GM18507 (cell line): ENCODE measurements at places on chromosomes 2 and 18.

GRCh38 chr2:230306474-230306873, 20.5 kb upstream of the SP140L start:
- DNase-seq, result no peak

DNA sequence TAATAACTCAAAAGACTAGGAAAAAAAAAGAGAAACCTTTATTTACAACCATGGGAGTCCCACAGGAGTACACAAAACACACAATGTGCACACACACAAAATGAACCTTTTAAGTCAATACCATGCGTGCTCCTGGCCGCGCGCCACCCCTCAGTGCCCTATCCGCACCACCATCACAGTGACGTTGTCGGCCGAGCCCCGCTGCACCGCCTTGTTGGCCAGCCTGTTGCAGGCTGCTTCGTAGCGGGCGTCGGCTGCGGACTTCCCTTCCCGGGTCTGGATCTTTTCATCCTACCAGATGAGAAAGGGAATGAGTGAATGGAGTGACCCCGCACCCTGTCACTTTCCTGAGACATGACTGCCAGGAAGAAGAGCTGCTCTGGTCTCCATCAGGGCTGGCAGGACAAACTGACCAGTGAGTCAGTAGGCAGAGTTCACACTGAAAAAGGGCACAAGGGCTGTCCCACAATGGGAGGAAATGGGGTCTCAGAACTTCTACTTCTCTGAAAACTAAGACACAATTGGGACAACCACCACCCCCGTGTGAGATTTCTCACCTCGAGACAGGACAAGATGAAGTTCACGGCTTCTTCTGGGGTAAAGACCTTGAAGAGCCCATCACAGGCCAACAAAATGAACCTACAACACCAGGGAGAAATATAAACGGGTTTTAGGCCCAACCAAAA, 11.8 kb downstream of the ERFE start:
- no peak for DNase-seq

DNA sequence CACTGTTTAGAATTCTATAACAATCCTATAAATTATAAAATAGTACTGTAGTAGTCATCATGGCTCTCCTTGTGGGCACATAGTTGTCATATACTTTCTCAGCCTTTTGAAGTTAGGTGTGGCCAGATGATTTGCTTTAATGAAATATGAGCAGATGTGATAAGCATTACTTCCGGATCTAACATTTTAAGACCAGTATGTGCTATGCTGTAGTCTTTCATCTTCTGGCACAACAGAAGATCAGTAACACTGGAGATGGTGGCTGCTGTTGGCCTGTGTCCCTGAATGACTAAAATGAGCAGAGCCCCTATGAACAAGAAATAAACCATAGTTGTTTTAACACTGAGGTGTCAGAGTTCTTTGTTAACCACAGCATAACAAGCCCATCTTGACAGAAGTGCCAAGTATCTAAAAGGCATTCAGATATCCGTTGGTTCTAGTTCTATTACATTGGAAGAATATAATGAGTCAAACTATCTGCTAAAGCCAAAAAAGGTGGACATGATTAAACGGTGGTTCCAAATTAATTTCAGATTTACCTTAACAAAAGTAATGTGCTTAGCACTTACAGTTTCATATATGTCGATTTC, 6.3 kb downstream of the MEX3C start:
- DNase-seq, result no peak

- no peak for DNase-seq
Measured at GRCh38 chr2:101446869-101447268, 28.0 kb downstream of the RFX8 start.

GRCh38 chr2:83079007-83079406, 1380.1 kb downstream of the SUCLG1 start:
- no peak for DNase-seq

DNA sequence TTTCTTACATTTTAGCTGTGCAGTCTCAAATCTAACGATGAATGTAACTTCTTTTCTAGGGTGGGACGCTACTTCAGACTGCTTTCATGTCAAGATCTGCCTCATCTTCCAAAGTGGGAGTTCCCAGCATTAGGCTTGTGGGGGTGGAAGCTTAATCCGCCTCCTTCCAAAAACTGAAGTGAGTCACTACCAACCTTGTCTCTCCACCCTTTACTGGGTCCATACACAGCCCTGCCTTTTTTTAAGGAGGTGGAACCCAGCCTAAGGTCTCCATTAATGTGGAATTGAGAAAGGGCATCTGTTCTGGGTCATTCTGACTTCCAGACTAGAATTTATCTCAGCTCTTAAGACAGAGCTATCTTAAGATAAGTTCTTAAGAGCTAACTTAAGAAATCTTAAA, 42.0 kb upstream of the NFE2L2 start:
- no peak for DNase-seq

GRCh38 chr2:127465258-127465657, 47.0 kb downstream of the PROC start:
- DNase-seq, result no peak
